ENCODE measurements at places on chromosomes 16 and 17. TPM values are rescaled to one million over a fixed set of nuclear protein-coding genes. Genes with fewer than 3 reads are reported as not detected.

PERCC1 gene
- not detected for total RNA-seq

- DNase-seq, result no peak
Measured at GRCh38 chr16:12655537-12655936, 148.2 kb downstream of the CPPED1 start.

GRCh38 chr16:12942861-12943260 is 41.5 kb downstream of the SHISA9 start:
- no peak for DNase-seq

FZD2 gene
- total RNA-seq, result 0.23 TPM

- peak; percentile 66 for DNase-seq
Measured at GRCh38 chr16:27408012-27408601, 6.1 kb downstream of the IL21R start.

GDPD1 gene
- total RNA-seq, result 3.0 TPM

ARSG gene
- total RNA-seq, result 24.6 TPM

C17orf50 gene
- total RNA-seq, result not detected

SLC6A2 gene
- not detected for total RNA-seq

GUCY2D gene
- 0.34 TPM for total RNA-seq

BRIP1 gene
- 12.7 TPM for total RNA-seq

GRCh38 chr16:4744555-4745273 is 10.4 kb downstream of the DNAAF8 start:
- DNase-seq, result no peak

GDPD3 gene
- total RNA-seq, result 13.9 TPM

GRCh38 chr16:3998793-3999478 is 117.3 kb downstream of the ADCY9 start:
- DNase-seq, result no peak

- no peak for DNase-seq
Measured at GRCh38 chr17:49338883-49339282, 23.2 kb downstream of the ZNF652 start.
